ENCODE measurements at places on chromosomes 3 and 15. TPM values are rescaled to one million over a fixed set of nuclear protein-coding genes. Genes with fewer than 3 reads are reported as not detected.

The UACA gene
- 0.61 TPM for total RNA-seq

The LEKR1 gene
- 1.1 TPM for total RNA-seq

The WNT7A gene
- total RNA-seq: not detected

The ACAP2 gene
- 58.4 TPM for total RNA-seq

The CHRM5 gene
- total RNA-seq: not detected

The SPSB4 gene
- total RNA-seq: not detected

The OR5K2 gene
- total RNA-seq: not detected

The ADGRG7 gene
- total RNA-seq: not detected

The GOLGA8G gene
- not detected for total RNA-seq

The FANCD2OS gene
- total RNA-seq: not detected

The DUOX1 gene
- total RNA-seq: 0.07 TPM

The ZPLD1 gene
- total RNA-seq: not detected

The IMPG2 gene
- 0.29 TPM for total RNA-seq

The CADPS gene
- total RNA-seq: not detected

The CACNA1D gene
- 1.5 TPM for total RNA-seq

The MYL3 gene
- not detected for total RNA-seq

The ARHGAP11A gene
- 141 TPM for total RNA-seq

The FBXL22 gene
- 0.56 TPM for total RNA-seq

The C3orf80 gene
- total RNA-seq: 0.23 TPM

The MFN1 gene
- 27.2 TPM for total RNA-seq

The NMNAT3 gene
- 0.80 TPM for total RNA-seq

The SPATA12 gene
- total RNA-seq: not detected

The ONECUT1 gene
- total RNA-seq: not detected

The UBE2E2 gene
- 0.77 TPM for total RNA-seq

The DAG1 gene
- total RNA-seq: 17.9 TPM

The PDCD10 gene
- total RNA-seq: 68.8 TPM

Measured in activated CD8-positive, alpha-beta memory T cell treated with anti-CD3 and anti-CD28 coated beads, Interleukin-2, amount 10 ng/mL, durations not matched to agents 7 days and 5 days (primary cell).